ENCODE measurements at places on chromosomes 1 and 21.

DNA sequence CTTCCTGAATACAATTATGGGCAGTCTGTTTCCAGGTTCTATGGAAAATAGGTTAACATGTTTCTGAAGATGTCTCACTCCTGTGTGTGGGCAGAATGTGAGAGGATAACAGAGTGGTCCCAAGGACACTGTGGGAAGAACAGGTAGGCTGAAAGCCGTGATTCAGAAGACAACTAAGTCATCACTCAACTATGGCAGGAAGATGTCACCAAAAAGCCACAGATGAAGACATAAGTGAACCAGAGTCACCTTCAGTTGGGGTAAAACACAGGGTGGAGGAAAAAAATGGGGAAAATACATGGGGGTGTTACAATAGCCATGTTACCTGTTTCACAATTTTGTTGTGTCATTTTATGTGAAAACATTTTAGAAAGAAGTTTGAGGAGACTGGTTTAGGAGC lies 75.1 kb downstream of the UCHL5 start:
- no peak for DNase-seq

DNA sequence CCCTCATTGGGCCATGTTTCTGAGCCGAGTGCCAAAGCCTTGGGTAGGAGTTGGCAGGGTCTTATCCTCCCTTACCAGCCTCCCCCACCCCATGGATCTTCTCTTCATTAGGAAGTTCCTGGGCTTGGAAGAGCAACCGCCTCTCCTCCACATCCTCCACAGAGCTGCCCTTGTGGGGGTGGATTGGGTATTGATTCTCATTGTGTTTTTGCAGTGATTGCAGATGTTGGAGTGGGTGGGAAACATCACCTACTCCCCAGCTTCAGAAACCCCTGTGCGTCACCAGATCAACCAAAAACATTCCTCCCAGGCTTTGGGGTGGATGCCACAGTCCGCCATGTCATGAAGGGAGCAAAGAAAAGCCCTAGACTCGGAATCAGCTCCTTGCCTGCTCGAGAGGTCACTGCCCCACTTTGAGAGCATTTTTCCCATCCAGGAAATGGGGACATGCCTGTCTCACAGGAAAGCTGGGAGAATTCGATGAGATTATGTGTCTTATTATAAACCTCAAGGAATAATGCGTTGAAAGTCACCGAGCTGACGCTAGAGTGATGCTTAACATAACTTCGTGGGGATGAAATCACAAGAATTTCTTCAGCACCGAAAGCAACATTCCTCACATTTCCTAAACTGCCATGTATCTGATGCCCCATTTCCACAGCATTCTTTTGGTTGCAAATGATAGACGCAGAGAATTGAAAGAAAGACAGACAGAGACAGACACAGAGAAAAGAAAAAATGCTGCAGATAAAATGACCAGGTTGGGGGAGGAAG lies 44.7 kb upstream of the ZBTB40 start:
- no peak for DNase-seq

GRCh38 chr1:242043165-242043564 lies 44.3 kb upstream of the MAP1LC3C start:
- no peak for DNase-seq

- DNase-seq = no peak
Measured at GRCh38 chr1:54413295-54413694, 7.1 kb upstream of the SSBP3 start.

- no peak for DNase-seq
Measured at GRCh38 chr1:156245451-156246232, 2.2 kb downstream of the PAQR6 start.

GRCh38 chr1:3441410-3441847 lies 13.0 kb upstream of the ARHGEF16 start:
- no peak for DNase-seq

GRCh38 chr1:12161662-12162458 lies 4.9 kb upstream of the TNFRSF1B start:
- DNase-seq = peak; percentile 68

DNA sequence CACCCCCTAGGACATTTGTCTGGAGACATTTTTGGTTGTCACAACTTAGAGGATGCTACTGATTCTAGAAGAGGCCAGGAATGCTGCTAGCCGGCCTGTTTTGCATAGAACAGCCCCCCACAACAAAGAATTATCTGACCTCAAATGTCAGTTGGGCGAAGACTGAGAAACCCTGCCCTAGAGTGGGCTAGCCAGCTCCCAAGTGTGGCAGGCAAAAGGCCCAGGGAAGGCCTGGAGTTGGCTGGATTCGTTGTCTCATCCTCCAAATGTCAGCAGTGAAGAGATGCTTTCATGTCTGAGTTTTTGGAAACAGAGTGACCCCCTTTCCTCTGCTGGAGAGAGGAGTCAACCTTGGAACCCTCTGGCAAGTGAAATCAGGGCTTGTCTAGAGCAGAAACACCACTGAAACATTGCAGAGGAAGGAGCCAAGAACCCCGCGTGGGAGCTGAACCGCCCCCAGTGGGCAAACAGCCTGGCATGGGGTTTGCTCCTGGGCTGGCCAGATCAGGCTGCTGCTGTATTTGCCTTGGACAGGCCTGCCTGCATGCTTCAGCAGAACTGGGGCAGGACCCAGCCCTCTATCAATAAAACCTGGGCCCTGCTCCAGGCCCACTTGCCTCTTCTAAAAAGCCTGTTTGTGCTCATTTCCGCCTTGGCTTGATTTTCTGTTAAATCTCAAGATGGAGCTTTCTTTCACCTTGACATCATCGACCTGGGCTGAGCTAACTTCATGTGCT lies 32.9 kb downstream of the RASSF5 start:
- DNase-seq = no peak

DNA sequence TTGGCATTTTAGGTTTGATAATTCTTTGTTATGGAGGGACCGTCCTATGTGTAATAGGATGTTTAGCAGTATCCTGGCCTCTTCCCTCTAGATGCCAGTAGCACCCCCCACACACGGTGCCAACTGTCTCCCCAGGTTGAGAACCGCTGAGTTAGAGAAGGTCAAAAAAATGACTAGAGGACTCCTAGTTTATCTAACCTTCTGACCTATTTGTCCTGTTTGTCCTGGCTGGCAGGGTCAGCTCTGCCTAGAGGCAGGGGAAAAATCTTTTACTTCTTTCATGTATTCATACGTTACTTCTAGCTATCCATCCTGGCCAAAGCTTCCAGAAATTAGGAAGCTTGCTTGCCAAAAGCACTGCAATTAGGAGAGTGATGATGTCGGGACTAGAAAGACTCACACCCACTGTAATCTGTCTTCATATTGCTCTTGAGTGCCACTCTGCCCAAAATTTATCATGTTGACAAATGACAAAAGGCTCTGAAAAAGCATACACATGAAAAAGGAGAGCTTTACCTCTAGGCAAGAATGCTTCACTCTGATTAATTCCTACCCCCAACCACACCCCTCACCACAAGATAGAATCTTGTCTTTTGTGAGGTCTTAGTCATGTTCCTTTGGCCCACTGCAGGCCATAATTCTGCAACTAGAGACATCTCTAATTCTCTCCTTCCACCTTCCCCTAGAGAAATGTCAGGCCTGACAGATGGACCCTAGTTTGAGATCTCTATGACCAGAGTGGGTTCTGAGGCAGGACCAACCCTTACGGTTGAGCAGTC lies 14.4 kb upstream of the AKR1A1 start:
- DNase-seq = no peak

DNA sequence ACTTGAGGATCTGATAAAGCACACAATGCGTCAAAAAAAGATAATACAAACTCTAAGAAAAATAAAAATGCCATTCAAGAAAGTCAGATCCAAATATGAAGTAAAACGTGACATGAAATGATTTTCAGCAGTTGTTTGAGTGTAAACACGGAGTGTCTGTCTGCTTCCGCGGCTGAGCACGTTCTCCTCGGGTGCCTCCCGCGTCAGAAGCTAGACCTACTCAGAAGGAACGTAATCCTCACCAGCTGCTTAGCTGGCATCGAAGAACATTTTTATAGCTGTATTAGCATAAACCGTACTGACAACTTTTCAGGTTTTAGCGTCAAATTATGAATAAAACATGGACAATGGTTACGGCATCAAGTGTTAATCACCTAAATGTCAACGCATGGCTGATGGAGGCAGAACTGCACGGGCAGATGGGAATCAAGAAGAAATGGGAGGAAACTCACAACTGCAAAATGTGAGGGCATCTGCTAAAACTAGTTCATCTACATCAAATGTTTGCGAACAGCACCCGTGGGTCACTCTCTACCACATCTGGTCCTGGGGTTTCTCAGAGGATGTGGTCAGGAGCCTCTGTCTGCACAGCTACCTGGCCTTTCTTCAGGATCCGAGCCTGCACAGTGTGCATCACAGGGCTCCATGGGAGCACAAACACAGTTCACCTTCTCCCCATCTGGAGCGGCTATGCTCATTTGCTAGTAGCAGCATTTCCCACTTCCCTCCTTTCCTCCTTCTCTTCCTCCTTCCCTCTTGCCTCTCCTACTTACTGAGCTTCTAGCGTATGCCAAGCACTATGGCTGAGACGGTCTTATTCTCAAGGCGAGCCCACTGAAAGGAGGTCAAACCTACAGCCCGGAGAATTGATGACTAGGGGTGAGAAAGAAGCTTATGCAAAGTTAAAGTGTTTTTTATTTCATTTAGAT lies 40.0 kb downstream of the RCAN1 start:
- no peak for DNase-seq

DNA sequence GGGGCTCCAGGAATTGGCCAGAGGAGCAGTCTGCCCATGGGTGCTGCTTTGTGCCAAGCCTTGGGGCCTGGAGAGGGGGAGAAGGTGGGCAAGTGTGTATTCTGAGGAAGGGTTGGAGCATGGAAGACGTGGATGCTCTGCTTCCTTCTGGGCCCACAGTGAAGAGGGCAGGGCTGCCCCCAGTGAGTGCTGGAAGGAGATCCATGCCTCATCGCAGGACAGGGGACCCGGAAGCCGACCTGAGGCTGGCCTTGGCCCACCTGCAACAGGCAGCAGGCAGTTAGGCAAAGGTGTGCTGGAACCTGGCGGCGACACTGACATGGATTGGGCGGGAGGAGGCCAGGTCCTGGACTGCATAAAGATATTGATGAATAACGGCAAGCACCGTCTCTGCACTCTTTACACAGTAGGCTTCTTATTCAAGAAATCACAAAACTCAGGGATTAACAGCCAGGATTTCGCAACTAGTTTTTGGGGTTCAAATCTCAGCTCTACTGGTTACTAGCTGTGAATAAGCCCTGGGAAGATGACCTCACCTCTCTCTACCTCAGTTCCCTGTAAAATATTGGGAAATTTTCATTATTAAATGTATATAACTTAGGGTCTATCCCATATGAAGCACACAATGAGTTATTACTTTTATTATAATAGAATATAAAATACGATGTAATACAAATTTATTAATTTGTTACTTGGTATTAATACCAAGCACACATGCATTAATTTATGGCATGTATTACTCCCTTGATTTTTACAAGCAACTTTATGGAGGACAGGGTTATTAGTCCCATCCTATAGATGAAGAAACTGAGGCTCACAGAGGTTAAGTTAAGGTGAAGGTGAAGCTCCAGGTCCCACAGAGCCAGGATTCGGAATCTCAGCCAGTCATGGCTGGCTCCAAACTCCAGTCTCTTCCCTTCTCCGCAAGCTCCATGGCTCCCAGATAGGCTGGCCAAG lies 62.3 kb downstream of the DHRS3 start:
- DNase-seq = no peak

GRCh38 chr1:17419626-17420328 lies 19.7 kb downstream of the RCC2 start:
- DNase-seq = peak; percentile 48

GRCh38 chr1:117166076-117166475 lies 44.5 kb upstream of the TRIM45 start:
- DNase-seq = no peak

DNA sequence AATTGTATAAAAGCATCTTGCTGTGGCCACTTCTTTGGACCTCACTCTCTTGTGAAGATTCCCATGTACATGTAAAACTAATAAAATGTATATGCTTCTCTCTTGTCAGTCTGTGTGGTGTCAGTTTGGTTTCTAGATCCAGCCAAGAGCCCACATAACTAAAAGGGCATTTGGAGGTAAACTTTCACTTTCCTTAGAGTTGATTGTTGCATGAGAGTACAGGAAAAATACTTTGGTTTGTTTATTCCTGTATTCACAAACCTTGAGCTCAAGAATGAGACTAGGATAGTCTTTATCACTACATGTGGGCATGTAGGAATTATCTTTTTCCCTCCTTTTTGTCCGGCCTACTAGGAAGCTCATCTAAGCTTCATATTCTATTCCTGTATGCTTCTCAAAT lies 50.9 kb downstream of the KCTD3 start:
- DNase-seq = no peak

- no peak for DNase-seq
Measured at GRCh38 chr1:51636191-51636590, 19.3 kb downstream of the OSBPL9 start.

DNA sequence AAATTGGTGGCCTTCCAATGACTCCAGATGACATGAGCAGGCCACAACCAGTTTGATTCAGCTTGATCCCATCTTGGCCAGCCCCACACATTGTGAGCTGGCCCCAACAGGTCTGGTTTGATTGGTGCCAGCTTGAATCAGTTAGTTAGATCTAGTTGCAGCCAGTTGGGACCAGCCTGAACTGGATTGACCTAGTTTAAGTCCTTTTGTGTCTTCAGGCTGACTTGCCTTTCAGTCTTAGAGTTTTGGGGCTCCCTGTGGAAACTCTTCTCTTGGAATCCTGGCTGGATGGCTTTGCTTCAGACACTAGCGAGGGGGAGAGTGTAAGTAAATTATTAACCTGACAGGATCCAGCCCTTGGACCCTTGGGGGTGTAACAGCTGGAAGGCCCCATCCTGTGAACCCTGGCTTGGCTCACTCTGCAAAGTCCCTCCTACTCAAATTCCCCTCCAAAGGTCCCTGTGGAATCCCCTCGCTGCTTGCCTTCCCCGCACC lies 36.2 kb upstream of the POU3F1 start:
- DNase-seq = no peak

DNA sequence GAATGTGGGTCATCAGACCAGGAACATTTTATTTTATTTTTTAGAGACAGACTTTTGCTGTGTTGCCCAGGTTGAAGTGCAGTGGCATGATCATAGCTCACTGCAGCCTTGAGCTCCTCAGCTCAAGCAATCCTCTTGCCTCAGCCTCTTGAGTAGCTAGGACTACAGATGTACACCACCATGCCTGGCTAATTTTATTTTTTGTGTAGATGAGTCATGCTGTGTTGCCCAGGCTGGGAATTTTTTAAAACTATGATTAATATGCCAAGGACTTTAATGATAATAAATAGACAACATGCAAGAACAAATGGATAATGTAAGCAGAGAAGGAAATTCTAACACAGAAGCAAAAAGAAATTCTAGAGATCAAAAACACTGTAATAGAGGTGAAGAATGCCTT lies 142.4 kb downstream of the AK5 start:
- DNase-seq = no peak

GRCh38 chr1:203992440-203992839 lies 80.5 kb upstream of the SOX13 start:
- DNase-seq = no peak

GRCh38 chr1:81671038-81671437 lies 129.7 kb upstream of the ADGRL2 start:
- DNase-seq = no peak

GRCh38 chr1:150566589-150567340 lies 12.6 kb downstream of the MCL1 start:
- no peak for DNase-seq

GRCh38 chr21:36423771-36424433 lies 38.7 kb downstream of the CHAF1B start:
- no peak for DNase-seq

- DNase-seq = no peak
Measured at GRCh38 chr1:197029749-197030148, 37.3 kb downstream of the F13B start.

Measured in activated T-cell treated with anti-CD3 and anti-CD28 coated beads for 24 hours (primary cell).